ENCODE measurements at places on chromosomes 6 and 20.

DNA sequence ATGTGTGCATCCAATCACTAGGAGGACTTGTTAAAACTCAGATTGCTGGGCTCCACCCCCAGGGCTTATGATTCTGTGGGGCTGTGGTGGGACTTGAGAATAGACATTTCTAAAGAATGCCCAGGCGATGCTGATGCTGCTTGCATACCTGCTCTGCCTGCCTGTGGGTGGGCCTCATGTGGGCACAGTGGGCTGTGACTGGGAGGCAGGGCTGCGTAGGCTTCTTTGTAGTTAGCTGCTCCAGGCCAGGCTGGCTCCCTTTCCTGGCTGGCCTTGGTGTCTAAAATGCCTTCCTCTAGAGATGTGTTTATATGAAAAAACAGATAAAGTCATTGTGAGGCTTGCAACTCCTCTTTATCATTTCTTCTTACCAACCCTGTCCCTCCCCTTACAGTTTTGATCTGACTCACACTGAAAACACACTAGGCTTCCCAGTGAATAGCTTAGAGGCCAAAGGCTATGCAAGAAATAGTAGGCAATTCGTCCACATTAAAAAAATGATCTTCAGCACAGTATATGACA, 495.5 kb upstream of the MAP3K7 start:
- no peak for DNase-seq

DNA sequence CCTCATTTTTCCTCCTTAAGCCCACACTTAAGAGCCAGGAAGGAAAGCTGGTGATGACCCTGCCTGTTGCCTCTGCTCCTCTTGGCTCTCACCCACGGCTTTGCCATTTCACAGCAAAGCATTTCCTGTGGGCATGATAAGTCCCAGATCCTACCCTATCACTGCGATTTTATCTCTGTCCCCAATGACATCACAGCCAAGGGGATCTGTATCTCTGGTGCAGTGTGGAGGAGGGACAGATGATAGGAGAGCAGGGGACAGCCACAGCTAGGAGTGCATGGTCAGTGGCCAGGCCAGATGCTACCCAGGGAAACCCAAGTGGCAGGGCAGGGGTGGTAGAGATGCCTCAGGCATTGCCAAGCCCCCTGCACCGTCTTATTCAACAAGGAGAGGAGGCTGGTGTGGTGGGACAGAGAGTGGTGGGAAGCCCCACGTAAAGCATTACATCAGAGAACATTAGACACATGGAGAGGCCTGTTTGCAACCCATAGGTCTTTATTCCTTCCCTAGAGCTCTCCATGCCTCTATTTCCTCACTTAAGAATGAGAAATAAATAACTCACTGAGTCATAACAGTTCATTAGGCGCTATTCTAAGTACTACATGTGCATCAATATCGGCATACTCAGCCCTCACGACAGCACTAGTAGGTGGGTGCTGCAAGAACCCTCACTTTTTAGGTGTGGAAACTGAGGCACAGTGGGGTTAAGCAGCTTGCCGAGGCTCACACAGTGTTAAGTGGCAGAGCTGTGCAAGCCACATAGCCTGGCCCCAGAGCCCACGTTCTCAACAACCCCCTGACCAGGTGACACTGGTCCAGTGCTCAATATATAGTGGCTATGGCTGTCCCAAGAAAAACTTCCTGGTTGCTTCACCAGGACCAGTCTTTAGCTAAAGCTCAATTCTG, 4.6 kb downstream of the TFEB start:
- peak; percentile 50 for DNase-seq

GRCh38 chr6:33914645-33915044, 110.8 kb upstream of the MLN start:
- DNase-seq, result peak; percentile 49

DNA sequence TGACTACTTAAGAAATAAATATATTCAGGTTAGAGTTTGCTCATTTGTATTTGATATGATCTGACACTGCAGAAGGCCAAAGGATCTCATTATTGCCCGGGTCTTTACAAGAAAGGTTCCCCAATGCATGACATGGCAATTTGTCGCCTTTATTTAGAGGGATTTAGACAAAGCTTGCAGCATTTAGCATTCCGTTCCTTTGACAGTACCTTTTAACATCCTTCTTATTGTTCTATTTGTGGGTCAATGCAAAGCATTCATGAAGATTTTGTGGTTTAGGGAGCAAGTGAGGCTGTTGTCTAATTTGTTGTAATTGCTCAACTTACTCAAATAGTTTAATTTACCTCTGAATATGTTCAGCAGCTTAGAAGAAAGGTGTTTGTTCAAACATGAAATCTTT, 230.8 kb upstream of the FLRT3 start:
- no peak for DNase-seq

GRCh38 chr6:159043947-159044346, 844 bp downstream of the TAGAP start:
- peak; percentile 58 for DNase-seq

Measured in hematopoietic multipotent progenitor cell treated with erythropoietin and hydrocortisone succinate and interleukin-3 and kit ligand, for 6 days (in vitro differentiated cells).